Hepatocyte (in vitro differentiated cells): ENCODE measurements at places on chromosomes 7 and 10.

- no peak for DNase-seq
Measured at GRCh38 chr7:91397612-91398011, 133.4 kb downstream of the FZD1 start.

GRCh38 chr7:71752171-71752935 lies 620.4 kb downstream of the GALNT17 start:
- DNase-seq: peak; percentile 80

DNA sequence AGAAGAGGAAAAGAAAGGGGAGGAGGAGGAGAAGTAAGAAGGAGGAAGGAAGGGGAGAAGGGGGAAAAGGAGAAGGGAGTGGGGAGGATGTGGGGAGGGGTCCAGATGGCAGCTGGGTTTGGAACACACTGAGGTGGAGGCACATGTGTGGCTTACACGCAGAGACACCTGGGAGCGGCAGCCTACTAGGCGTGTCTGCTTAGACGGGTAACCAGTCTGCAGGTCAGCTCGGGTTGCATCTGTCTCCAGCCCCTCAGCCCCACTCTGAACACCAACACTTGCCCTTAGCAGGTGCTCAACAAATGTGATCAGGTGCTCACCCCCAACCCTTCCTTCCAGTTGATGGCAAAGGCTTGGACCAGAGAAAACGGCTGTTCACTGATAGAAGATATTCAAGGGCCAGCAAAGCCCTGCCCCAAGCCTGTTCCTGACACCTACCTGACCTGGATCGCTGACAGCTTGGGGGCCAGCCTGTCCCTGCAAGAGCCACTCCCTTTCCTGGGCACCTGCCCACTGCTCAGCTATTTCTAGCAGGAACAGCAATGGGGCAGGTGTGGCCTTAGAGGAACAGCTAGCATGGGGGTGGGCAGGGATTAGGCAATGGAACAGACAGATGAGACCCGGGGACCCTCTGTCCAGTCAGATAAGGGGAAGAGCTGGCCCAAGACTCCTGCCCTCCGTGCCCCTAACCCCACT lies 70.5 kb downstream of the SH3PXD2A start:
- DNase-seq: no peak

- no peak for DNase-seq
Measured at GRCh38 chr7:139909379-139910050, 80.5 kb downstream of the TBXAS1 start.

- peak; percentile 94 for DNase-seq
Measured at GRCh38 chr7:96321658-96322372, at the start of gene SLC25A13. Gene SLC25A13 (minus strand): TSS chr7:96322098. CDS start chr7:96321956, 142 bp downstream.

DNA sequence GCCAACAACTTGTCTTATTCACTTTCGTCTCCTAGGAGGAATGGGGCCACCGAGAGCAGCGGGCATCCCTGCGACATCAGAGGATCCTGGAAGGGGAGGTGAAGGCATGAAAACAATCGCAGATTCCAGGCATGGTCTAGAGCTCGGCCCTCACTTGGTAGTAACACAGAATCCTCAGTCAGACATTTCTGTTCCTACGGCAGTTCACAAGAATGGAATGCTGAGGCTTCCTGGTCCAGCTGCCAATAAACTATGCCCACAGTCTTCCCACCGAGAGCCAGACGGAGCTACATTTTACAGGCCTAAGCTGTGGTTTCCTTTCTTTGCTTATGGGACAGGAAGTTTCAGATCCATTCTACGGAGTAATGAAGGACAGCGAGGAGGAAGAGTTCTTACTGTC lies 75.8 kb downstream of the OR13A1 start:
- no peak for DNase-seq

DNA sequence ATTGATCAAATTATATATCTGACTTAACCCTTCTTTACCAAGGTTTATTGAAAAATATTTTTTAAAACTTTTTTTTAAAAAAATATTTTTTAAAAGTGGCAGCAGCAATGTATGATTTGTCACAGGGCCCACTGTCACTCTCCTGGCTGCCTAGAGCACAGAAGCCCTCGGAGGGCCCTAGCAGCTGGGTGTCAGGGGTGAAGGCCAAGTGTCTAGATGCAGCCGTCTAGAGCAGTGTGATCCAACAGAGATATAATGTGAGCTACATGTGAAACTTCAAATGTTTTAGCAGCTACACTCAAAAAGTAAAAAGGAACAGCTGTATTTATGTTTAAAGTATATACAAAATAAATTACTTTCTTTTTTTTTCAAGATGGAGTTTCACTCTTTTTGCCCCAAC lies 112.7 kb downstream of the ARHGAP22 start:
- DNase-seq: no peak

- DNase-seq: no peak
Measured at GRCh38 chr10:91573320-91573719, 59.6 kb downstream of the PPP1R3C start.

GRCh38 chr10:123132576-123133477 lies 2.9 kb upstream of the HMX3 start:
- peak; percentile 91 for DNase-seq

GRCh38 chr7:128021366-128021765 lies 9.9 kb downstream of the LRRC4 start:
- DNase-seq: peak; percentile 37

- peak; percentile 85 for DNase-seq
Measured at GRCh38 chr7:74094224-74095101, 10.9 kb downstream of the LIMK1 start.

DNA sequence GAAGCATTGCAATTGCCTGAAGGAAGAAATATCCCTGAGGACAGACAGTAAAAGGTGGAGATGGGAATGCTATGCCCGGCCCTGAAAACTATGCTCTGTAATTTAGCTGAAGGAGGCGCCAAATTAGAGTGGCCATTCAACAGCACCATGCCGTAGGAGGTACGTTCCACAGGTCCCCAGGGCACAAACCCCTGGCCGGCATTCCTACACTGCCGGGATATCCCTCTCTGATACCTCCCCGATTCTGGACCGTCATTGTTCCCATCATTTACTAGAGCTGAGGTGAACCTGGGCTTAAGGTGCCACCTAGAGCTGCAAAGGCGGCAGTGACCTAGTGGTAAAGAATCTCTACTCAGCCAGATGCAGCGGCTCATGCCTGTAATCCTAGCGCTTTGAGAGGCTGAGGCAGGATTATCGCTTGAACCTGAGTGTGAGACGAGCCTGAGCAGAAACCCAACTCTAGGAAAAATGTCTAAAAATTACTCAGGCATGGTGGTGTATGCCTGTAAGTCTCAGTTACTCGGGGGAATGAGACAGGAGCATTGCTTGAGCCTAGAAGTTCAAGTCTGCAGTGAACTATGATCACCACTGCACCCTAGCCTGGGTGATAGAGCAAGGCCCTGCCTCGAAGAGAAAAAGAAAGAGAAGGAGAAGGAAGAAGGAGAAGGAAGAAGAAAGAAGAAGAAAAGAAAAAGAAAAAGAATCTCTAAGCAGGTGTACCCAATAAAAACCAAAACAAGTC lies 53.0 kb upstream of the TNKS2 start:
- DNase-seq: peak; percentile 62

GRCh38 chr7:20598459-20599309 lies 16.8 kb upstream of the ABCB5 start:
- peak; percentile 73 for DNase-seq

GRCh38 chr7:117872561-117873309 lies 506 bp downstream of the CTTNBP2 start:
- peak; percentile 54 for DNase-seq

DNA sequence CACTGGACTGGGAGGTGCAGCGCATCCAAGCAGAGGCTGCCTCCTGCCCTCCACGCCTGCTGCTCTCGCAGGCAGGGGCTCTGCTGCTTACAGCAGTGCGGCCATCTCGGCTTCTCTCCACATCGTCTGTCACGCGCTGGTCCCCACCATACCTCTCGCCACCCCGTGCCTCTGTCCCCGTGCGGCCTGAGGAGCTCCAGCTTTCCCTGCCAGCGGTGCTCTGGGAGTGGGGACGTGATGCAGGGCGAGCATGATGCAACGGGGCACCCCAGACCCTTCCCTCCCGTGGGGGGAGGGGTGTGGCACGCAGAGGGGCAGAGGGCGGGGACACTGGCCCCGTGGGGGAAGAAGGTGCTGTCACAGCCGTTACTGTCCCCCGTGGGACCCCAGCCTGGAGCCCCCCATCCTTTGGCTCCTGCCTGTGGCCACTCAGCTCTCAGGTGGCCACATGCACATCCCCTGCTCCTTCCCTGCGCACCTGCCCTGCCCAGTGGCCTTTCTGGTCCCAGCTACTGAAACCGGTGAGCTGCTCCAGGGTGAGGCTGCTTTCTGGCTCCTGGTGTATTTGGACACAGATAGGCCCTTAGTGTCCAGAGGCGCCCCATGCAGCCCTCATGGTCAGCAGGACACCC lies 9.0 kb downstream of the GET4 start:
- DNase-seq: no peak

- DNase-seq: no peak
Measured at GRCh38 chr7:150371131-150371995, 2.7 kb downstream of the REPIN1 start.

DNA sequence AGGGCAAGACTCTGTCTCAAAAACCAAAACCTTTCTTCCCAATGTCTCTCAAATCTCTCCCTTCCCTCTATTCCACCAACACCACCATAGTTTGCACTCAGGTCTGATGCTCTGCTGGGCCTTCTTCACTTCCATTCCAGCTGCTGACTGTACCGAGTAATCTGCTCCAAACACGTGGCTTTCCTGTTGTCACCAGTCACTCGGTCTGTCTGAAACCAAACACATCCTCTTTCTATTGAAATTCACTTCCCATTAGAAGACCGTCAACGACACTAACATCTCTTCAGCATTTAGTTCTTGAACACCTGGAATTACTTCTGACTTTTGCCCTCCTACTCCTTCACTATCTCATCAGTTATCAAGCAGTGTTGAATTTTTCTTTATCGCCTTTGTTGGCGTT lies 4.7 kb upstream of the NRF1 start:
- DNase-seq: no peak

DNA sequence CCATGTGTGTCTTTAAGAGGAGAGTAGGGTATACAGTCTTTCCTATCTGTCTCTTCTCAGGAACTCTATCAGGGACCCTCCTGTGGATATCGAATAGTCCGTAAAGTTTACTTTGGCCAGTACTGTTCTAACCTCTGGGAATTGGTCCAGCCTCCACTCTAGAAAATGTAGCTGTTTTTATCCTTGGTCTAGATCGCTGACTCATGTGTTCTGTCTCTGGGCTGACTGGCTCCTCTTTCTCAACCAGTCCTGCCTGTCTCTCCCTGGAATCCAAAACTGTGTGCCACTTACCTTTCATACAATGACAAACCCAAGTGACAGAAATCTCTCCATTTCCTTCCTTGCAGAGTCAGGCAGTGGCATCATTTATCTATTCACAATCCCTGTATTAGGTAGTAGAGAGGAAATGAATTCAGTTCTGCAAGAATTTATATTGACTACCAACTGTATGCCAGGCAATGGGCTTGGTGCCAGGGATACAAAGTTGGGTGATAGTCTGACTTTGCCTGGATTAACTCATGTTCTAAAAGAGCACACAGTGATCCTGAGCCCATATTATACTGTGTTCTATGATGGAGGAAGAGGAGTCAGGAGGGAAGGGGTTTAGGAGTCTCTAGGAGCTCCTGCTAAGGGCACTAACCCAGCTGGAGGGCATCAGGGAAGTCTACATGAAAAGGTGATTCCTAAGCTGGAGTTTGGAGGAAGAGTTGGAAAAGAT lies 232.7 kb downstream of the LRMDA start:
- DNase-seq: no peak

DNA sequence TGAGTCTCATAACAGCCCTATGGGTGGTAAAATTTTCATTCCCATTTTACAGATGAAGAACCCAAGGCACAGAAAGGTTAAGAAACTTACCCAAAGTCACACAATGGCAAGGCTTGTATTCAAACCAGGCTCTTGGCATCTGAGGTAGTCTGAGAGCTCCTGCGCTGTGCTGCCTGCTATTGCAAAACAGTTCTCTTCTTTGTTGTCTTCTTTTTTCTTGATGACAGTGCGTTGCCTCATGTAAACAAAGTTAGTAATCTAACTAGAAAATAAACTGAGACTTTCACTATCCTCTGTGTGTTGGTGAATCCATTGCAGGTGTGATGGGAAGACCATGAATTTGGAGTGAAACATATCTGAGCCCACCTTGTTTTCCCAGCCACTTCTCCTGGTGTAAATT lies 240.8 kb downstream of the PTEN start:
- no peak for DNase-seq

GRCh38 chr7:39270018-39270417 lies 292.3 kb downstream of the POU6F2 start:
- no peak for DNase-seq

- no peak for DNase-seq
Measured at GRCh38 chr10:110407301-110408170, 90.2 kb upstream of the DUSP5 start.

DNA sequence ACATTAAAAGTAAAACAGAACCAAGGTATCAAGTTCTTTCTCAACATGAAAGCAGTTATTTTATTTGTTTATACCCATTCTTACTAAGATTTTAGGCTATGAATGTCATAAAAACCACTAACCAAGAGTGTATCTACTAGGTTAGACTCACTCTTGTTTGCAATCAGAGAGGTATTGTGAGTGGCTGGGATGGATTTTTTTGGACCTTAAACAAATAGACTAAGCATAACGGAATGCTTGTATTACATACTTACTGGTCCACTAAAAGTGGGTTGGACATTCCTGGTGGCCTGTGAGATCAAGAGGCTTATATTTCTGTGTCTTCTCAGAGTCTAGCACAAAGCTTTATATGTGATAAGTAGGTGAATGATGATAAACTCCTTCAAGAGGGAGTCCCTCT lies 32.6 kb upstream of the CBLL1 start:
- no peak for DNase-seq

- DNase-seq: no peak
Measured at GRCh38 chr10:12876266-12876665, 125.2 kb downstream of the CCDC3 start.
